Islet precursor cell (in vitro differentiated cells): ENCODE measurements at places on chromosomes 5 and 9.

GRCh38 chr5:9149988-9150387, 395.9 kb downstream of the SEMA5A start:
- DNase-seq: peak; percentile 85

DNA sequence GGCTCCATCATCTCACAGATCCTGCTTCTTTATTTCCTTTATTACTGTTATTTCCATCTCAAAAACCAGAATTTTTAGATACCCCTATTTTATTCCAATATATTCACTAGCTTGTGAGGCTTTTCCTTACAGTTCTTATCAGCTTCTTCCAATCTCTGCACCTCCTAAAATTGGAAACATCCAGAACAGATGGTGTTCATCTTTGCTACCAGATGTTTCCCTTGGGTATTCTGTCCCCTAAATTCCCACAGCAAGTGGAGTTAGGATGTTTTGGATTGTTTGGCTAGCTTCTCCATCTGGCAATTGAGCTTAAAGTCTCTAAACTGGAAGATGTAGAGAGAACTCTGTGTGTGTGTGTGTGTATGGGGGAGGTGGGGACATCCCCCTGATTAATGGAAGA, 580.4 kb downstream of the DTWD2 start:
- DNase-seq: no peak

- DNase-seq: no peak
These were observed 12.5 kb downstream of the TRIM7 start for GRCh38 chr5:181192337-181193046.

DNA sequence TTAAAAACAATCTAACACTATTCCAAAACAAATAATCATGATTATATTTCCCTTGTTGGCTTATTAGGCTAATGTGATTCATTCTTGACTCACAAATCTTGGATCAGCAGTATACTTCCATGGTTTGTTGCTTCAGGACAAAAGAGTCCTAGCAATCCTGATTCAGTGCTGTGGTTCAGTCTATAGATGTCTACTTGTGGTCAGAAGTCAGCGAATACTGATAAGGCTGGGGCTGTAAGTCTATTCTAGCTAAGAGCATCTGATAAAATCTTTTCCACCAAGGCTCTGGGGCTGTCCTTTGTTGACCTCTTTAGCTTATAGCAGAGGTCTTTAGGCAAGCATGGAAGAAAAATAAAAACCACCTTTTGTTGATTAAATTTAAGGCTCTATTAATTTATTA, 4.4 kb upstream of the SMIM3 start:
- DNase-seq: no peak

DNA sequence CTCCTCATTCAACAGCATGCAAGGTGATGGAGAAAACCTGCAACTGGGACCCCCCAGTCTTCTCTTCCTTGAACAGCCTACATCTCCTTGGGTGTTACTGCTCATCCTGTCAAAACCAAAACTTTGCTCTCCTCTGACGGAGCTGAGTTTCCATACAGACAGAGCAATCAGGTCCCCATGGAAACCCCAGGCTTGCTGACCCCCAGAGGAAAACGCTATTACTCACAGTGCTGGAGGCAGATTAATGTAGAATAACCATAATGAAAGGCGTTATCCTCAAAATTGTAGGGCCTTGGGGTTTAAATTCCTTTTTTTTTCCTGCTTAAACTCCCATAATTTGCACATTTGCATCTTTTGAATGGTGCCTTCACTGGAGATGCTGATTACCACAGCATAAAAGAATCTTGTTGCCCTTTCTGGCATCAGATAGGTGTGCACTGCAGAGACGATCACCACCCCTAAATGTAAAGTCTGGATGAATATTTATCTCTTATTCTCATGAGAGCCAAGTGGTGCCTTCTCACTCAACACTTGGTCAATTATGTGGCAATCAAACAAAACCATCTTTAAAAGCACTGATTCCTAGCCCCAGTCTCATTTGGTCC, 126.3 kb downstream of the MSX2 start:
- DNase-seq: no peak
